ENCODE measurements at places on chromosomes 1 and 21. TPM values are rescaled to one million over a fixed set of nuclear protein-coding genes. Genes with fewer than 3 reads are reported as not detected.

DNA sequence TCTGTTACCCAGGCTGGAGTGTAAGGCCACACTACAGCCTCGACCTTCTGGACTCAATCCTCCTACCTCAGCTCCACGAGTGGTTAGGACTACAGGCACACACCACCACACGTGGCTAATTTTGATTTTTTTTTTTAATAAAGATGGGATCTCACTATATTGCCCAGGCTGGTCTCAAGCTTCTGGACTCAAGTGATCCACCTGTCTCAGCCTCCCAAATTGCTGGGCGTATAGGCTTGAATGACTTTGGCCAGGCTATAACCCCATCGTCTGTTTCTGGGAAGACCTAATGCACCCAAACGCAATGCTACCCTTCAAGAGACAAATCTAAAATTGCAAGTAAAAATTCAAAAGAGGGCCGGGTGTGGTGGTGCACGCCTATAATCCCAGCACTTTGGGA is 52.1 kb downstream of the DAP3 start:
- DNase-seq = no peak

Gene TMIGD3
- 1.6 TPM for polyA plus RNA-seq

Gene MXRA8
- 219 TPM for polyA plus RNA-seq

Gene HCRTR1
- 0.25 TPM for polyA plus RNA-seq

DNA sequence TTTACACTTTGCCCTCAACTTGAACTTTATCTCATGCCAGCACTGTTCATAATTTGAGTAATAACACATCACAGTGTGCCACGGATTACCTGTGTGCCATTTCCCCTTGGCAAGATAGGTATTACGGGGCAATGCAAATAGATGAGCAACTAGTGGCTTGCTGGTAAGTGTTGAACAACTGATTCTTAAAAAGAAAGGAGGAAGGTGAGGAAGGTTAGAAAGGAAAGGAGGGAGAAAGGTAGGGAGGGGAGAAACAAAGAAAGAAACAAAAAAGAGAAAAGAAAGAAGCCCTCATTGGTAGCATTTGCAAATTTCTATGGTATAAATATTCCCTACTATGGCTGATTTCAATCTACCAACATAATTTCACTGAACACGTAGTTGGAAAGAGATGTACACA is 118.2 kb upstream of the OLIG2 start:
- no peak for DNase-seq

Gene TPTE
- polyA plus RNA-seq = not detected

DNA sequence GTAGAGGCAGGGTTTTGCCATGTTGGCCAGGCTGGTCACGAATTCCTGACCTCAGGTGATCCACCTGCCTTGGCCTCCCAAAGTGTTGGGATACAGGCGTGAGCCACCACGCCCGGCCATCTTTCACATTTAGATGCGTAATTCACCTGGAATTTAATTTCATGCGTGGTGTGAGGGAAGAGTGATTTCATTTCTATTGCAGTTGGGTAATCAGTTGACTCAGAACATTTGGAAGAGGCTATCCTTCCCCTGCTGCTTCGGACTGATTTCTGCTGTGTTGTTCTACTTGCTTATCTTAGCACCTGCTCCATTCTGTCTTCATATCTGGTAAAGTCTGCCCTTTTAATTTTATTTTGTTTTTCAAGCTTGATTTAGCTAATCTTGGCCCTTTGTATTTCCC is 19.1 kb downstream of the DIP2A start:
- no peak for DNase-seq

DNA sequence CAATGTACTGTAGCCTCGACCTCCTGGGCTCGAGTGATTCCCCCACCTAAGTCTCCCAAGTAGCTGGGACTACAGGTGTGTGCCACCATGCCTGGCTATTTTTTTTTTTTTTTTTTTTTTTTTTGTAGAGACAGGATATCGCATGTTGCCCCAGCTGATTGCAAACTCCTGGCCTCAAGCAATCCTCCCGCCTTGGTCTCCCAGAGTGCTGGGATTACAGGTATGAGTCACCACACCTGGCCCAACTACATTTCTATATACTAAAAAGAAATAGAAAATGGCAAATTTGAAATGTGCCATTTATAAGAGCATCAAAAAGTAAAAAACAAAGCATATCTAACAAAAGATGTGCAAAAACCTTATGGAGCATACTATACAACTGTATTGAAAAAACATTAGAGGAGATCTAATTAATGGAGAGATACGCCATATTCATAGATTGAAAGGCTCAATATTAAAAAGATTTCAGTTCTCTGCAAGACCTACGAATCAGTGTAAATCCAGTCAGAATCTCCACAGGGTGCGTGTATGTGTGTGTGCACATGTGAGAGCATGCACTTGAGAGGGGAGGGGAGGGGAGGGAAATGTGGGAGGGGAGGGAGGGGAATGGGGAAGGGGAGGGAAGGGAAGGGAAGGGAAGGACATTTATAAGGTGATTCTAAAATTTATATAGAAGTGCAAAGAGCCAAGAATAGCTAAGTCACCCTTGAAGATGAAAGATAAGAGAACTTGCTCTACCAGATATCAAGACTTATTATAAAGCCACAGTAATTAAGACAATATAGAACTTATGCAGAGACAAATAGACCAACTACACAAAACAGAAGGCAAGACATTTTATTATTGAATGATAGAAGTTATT is 15.5 kb upstream of the PADI4 start:
- DNase-seq = no peak

GRCh38 chr1:227270554-227270953 is 47.7 kb downstream of the CDC42BPA start:
- DNase-seq = no peak

Gene PARS2
- 10.8 TPM for polyA plus RNA-seq

- no peak for DNase-seq
These were observed 10.5 kb downstream of the EVI5 start for GRCh38 chr1:92774407-92774806.

- DNase-seq = peak; percentile 93
These were observed at the start of gene FAF1 for GRCh38 chr1:50959913-50960844. FAF1 (minus strand) TSS chr1:50960267; CDS start chr1:50959811, 456 bp downstream.

- peak; percentile 33 for DNase-seq
These were observed 28.6 kb downstream of the KAZN start for GRCh38 chr1:14626869-14627607.

GRCh38 chr1:241482761-241483250 is 36.7 kb downstream of the FH start:
- DNase-seq = no peak

Gene TEX38
- 0.54 TPM for polyA plus RNA-seq

Gene INPP5B
- 14.7 TPM for polyA plus RNA-seq

DNA sequence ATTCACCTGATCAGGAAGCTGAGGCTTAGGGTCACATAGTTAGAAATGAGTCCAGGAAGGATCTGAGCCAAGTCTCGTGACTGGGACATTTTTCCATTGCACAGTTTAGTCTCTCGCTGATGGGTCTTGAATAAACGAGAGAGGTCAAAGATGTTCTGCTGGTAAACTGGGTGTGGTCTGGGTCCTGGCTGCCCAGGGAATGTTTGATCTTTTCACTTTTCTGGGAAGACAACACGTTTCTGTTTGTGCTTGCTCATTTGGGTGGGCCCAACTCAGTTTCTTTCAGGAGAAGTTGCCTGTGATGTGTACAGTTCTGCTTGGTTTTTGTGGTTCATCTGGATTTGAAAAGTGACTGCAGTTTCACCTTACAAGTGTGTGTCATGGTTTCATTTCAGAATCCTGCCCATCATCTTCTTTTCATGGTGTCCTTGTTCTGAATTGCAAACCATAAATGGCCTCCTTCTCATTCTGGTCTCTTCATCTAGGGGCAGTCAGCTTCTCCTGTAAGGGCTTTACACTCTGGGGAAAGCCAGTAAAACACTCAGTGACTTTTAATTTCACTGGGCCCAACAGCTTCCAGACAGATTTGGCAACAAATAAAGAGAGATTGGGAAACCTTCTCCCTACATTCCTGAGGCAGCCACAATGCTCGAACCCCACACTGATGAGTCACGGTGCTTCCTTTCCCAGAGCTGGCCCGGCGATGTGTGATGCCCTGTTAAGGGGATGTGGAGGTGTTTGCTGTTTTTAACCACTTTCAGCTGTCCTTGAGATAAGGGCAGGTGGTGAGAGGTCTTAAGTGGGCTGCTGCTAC is 7.2 kb upstream of the TACSTD2 start:
- DNase-seq = no peak

Gene RAVER2
- polyA plus RNA-seq = 27.3 TPM

DNA sequence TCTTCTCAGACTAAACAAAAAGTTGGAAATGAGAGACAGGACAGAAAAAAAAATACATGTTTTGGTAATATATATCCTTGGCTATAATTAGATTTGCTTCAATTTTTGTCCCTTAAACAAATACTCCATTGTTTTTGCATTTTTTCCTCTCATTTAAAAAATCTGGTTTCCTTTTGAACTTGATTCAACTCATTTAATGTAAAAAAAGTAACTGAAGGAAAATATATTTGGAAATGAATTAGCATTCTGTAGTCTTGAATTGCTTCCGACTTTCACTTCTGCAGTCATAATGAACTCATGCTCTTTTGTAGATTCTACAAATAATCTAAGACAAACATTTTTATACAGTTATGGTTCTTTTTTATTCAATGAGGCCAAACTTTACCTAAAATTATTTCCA is 309.1 kb downstream of the HMCN1 start:
- no peak for DNase-seq

DNA sequence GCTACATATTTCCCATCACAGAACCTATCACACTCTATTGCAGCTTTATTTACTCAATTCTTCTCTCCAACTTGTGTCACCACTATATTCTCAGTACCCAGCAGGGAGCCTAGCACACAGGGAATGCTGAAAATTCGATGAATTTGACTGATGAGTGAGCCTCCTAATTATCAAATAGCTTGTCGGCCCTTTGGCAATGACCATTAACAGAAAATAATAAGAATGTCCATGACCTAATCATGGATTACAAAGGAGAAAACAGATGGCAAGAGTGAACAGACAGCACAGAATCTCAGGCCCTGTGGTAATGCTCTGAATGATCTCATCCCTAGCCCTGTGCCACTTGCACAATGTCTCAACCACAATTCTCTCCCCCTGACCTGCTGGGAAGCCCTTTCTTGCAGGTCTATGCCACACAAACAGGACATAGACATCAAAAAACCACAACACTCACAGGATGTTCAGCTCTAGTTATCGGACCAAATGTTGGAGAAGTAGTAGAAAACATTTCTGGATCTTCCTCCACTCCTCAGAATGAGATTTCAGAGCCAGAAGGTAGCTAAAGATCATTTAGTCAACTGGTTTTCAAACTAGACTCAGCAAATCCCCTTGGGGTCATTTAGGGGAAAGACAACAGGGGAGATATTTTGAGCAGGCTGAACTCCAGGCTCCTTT is 68.4 kb downstream of the LUZP1 start:
- no peak for DNase-seq

- no peak for DNase-seq
These were observed 23.6 kb downstream of the ARMH1 start for GRCh38 chr1:44698138-44698537.
